ENCODE measurements at places on chromosomes 1 and 21.
A peak's percentile ranks its signal among the peaks of the same experiment; 100 is the strongest.

GRCh38 chr1:246801241-246802020 is 77.2 kb downstream of the SCCPDH start:
- DNase-seq, result no peak

DNA sequence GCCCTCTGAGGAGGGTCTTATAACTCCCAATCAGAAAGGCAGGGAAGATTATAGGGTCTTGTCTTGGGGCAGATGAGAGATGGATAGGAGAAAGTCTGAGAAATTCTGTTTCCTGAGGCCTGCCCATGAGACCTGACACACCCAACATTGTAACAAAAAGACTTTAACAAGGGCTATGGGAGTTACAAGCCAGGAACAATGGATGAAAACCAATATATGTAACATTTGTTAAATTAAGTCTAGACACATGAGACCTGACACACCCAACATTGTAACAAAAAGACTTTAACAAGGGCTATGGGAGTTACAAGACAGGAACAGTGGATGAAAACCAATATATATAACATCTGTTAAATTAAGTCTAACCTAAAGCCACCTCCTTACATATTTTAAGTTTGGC is 21.8 kb downstream of the NRDC start:
- no peak for DNase-seq

DNA sequence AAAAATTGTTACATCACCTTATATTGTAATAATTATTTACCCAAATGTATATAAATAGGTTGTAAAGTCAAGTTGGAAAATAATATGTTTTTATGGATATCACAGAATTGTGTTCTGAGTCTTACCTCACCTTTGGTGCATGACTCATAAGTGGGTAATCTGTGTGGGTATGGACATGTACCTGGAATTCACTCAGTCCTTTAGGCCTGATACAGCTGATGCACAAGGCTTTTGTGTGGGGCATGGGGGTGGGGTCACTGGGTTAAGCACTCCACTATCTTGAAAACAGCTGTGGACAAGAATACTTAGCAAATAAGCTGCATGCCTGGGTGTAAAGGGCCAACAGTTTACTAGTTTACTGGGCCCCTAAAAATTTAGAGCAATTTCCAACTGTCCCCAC is 34.4 kb downstream of the INKA2 start:
- DNase-seq, result no peak

DNA sequence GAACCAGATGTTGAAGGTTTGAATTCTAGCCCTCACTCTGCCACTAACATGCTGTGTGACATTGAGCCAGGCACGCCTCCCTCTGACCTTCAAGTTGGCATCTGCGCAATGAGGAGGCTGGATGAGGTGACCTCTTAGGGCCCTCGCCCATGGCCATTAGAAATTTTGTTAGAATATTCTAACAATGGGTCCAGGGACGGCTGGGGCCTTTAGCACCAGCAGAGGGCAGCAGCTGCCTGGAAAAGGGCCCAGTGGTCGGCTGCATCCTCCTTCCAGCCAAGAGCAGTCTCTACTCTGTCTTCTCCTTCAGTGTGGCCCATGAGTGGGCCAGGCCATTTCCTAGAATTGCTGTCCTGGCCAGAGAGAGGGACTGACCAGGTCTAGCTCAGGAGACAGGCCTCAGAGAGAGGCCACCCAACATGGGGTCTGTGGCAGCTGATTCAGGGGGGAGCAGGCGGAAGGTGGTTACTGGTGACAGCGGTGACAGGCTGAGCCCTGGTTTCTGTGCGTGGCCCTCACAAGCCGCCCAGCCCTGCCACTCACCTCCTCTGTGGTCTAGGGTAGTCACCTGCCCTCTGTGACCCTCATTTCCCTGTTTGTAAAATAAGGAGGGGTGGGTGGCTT is 101.3 kb upstream of the ACTL8 start:
- peak; percentile 18 for DNase-seq

DNA sequence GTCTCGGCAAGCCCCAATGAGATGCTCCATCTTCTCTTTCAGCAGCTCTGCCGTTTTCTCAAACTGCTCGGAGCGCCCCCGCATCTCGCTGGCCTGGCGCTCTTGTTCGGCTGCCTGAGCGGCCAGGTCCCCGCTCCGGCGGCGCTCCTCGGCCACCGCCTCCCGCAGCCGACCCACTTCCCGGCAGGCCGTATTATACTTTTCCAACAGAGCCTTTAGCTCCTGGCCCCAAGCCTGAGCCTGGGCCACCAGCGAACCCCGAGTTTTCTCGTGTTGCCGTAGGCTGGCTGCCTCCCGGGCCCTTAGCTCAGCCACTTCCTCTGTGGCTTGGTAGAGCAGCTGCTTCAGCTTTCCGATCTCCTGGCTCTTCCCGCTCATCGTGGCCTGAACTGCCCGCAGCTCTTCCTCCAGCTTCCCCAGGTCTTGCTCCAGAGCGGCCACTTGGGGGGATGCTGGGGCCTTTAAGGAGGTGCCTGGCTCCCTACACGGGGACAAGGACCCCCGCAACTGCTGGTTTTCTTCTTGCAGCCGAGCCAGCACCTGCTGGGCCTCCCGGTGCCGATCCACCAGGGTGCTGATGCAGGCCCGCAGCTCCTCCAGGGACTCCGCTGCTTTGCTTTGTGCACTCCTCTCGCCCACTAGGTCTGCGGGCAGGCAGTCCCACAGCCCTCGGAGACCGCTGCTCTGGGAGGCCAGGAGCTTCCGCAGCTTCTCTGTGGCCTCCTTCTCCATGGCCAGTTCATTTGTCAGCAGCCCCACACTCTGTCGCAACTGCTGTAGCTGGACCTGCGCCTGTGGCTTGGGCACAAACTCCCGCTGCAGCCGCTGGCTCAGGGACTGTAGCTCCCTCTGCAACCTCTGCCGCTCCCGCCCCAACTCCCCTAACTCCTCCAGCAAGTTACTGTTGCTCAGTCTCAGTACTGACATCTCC is 13.4 kb upstream of the PIAS3 start:
- DNase-seq, result no peak

GRCh38 chr21:34745557-34746255 is 76.9 kb downstream of the CLIC6 start:
- peak; percentile 75 for DNase-seq

DNA sequence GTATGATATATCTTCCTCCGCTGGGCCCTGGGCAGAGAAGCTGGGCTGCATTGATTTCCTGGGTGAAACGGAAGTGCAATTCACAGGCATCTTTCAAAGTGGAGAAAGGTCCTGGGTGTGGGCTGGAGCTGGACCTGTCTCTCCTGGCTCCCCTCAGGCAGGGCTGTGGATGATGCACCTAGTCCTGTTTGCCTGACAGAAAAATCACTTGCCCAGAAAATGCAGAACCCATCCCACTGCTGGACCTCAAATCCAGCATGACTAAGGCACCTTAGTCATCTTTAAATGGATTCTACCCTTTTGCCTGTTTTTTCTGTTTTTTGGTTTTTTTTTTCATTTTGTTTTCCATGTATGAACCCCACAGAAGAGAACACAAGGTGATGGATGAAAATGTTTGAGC is 49.7 kb downstream of the MYSM1 start:
- no peak for DNase-seq

- no peak for DNase-seq
Measured at GRCh38 chr1:99551812-99552614, 93.9 kb upstream of the PALMD start.

GRCh38 chr1:214372092-214372491 is 91.1 kb downstream of the SMYD2 start:
- DNase-seq, result no peak

DNA sequence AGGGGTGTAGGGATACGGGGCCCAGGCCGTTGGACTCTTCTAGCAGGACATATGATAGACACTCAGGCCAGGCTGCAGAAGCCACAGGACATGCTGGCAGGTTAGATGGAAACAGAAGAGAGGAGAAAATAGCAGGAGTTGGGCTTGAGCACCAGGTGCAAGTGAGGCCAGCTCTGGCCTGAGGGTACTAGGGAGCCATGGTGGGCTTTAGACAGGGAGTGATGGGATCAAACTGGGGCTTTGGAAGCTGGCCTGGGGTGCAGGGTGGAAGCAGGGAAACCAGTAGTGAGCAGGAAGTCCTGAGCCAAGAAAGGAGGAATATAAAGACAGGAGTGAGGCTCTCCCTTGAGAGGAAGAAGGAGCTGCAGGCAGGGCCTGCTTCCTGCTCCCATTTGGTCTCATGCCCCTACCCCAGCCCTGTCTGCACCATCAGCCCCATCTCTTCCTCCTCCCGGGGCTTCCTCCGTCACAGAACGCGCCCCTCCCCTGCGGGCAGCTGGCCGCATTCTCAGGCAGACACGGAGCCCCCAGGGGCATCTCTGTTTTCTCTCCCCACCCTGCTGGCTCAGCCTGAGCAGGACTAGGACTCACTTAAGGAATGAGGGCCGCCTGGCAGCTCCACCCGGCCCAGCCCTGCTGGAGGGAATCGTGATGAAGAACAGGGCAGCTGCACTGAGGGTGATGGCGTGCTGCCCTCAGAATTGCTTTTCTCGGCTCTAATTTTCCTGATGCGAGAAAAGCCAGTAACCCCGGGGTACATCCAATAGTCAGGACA is 165.5 kb upstream of the TMEM51 start:
- no peak for DNase-seq
